Pericardium fibroblast (primary cell): ENCODE measurements at places on chromosomes 13 and 19. TPM values are rescaled to one million over a fixed set of nuclear protein-coding genes. Genes with fewer than 3 reads are reported as not detected.

The TNFRSF19 gene
- 1.6 and 5.8 TPM in 2 replicates for total RNA-seq

The ACP4 gene
- not detected in 2 replicates for total RNA-seq

The PTH2 gene
- total RNA-seq, result not detected in 2 replicates

The DIAPH3 gene
- 1.5 and 8.8 TPM in 2 replicates for total RNA-seq

The TMEM161A gene
- total RNA-seq, result 25.6 and 35.2 TPM in 2 replicates
